ENCODE measurements at places on chromosomes 1 and 21.

DNA sequence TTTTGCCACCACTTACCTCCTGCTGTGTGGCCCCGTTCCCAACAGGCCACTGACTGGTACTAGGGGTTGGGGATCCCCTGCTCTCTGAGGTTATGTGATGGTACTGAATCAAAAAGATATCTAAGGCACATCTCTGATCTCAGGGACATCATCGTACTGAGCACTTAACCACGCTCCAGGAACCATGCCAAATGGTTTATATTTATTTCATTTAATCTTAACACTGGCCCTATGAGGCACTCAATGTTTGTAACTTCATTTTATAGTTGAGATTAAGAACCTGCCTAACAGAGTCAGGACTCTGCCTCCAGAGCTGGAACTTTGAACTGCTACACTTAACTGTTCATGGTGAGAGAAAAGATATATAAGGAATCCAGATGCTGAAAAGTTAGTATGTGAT lies 98.0 kb upstream of the HP1BP3 start:
- no peak for DNase-seq

GRCh38 chr1:2789986-2790581 lies 11.4 kb downstream of the TTC34 start:
- no peak for DNase-seq

- peak; percentile 43 for DNase-seq
Measured at GRCh38 chr1:117606649-117607430, 992 bp downstream of the TENT5C start.

GRCh38 chr1:94227624-94228023 lies 9.8 kb downstream of the ARHGAP29 start:
- DNase-seq, result no peak

- no peak for DNase-seq
Measured at GRCh38 chr1:178192686-178193085, 98.8 kb downstream of the RASAL2 start.
